ENCODE measurements at places on chromosomes 7 and 10.
A peak's percentile ranks its signal among the peaks of the same experiment; 100 is the strongest.

GRCh38 chr10:33968983-33969382 lies 634.5 kb upstream of the NRP1 start:
- no peak for ATAC-seq

DNA sequence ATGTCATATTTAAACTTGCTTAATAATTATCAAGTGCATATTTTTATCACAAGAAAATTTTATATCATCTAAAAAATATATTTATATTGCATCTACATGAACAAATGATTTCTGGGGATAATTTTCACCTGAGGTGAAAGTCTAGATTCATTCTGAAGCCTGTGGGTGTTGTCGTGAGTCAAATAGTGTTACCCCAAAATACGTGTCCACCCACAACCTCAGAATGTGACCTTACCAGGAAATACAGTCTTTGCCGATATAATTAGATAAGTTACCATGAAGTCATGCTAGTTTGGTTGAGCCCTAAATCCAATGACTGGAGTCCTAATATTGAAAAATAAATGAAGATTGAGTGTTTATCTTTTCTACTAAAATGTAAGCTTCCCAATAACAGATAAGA lies 203.0 kb upstream of the MDFIC start:
- no peak for ATAC-seq

DNA sequence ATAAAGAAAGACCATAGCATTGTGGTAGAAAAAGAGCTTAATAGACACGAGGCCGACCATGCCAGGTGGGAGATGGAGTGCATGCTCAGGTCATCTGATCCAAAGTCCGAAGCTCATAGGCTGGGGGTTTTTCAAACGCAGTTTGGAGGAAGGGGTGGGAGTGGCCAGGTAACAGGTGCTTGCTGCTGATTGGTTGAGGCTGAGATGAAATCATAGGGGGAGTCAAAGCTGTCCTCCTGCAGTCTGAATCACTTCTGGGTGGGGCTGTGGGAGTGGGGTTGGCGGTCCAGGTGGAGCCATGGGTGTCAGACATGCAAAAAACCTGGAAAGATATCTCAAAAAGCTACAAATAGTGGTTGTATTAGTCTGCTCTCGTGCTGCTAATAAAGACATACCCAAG lies 2.8 kb upstream of the ERCC6 start:
- no peak for ATAC-seq

DNA sequence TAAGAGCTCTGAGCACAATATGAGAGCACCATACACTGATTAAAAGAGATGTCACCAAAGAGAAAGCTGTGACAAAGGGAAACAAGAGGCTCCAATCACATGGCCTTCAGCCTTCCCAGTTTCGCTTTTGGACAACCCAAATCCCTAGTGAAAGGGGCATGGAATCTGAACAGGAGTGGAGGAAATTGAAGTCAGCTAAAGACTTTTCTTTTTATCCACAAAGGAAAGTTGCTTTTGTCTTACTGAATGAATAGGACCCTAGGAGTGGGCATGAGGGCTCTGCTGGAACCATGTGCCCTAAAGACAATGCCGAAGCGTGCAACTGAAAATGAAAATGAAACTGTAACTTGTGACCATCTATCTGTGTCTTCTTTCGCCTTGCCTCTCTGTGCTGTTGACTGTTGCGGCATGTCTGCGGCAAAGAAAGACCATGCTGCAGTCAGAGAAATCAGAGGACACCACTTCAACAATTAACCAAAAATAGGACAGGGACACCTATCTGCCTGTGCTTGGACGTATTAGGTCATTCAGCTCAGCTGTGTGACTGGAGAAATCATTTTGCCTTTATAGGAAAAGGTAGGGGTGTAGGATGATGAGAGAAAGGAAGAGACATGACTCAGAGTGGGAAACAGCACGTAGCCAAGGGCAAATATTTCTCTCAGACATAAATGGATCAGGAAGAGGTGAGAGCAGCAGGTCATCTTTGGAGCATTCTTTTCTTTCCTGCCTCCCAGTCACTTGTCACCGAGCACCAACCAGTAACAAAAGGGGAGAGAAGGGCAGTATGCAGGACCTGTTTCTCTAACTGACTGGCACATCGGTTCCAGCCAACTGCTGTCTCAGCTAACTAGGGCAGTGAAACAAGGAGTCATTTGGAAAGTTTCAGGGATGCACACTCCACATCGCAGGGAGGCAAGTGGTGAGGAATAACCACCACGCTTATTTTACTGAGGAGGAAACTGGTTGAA lies 12.3 kb downstream of the CAV2 start:
- ATAC-seq = peak; percentile 73

GRCh38 chr7:113968713-113969112 lies 49.9 kb upstream of the PPP1R3A start:
- no peak for ATAC-seq

DNA sequence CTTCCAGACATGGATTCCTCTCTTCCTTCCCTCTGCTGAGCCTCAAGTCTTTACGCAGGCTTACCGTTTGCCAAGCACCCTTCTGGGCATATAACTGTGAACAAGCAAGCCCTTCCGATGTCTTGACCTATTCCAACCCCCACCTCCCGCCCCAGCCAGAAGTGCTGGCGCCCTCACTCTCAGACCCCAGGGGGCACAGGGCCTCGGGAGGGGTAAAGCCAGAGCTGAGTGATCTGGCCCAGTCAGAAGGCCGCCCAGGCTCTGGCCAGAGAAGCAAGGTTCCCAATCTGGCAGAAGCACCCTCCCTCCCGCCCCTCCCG lies 1.2 kb downstream of the PRRT4 start:
- ATAC-seq = peak; percentile 5

DNA sequence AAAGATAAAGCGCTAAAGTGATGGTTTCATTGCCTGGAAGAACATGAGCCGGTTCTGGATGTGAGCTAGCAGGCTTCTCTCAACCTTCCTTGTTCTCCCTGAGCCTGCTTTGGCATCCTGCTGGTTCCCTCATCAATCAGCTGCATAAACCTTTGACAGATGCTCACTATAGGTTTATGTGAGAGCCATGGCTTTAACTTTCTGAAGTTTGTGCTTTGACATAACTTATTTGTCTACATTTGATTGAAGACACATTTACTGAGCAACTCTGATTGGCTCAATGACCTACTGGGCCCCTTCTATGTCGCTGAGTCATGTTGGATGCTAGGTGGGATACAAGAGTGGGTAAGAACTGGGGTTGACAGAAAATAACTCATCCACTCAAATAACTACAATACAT lies 192.0 kb downstream of the ADAM12 start:
- ATAC-seq = no peak

DNA sequence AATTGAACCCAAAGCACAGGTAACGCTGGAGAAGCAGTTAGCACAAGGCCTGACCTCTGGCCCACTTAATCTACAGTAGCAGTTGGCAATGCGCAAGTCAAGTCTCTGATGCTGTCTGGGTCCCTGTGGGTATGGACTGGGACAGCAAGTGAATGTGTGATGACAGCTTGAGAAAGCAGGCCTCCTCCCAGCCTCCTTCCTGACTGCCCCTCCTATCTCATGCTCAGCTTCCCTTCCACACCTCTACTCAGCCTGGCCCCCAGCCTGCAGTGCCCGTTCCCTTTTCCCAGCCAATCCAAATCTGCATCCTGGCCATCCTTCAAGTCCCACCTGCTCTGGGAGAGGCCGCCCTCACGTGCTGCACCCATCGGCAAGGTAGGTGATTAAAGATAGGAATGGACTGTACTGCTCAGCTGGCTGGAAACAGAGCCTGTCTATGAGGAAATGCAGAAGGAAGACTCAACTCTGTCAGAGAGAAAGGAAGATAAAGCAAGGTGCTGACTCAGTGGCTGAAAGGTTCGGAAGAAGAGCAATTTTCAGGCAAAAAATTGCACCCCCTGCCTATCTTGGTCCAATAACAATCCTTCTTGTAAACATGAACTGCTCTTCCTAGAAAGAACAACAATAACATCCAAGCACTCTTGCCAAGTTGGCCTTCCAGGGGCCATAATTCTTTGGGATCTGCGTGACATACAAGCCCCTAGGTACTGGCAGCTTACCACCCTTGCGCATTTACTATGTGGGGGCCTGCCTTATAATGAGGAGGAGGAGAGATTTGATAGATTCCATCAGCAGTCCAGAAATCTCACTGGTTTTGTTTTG lies 16.6 kb upstream of the FGFR2 start:
- ATAC-seq = no peak

- no peak for ATAC-seq
Observed at GRCh38 chr10:132375116-132375794, 21.7 kb upstream of the PWWP2B start.

Data from SK-N-SH treated with all-trans-retinoic acid at 6 μM for 48 hours (cell line).